Right cardiac atrium (tissue), 5 donors: ENCODE measurements at places on chromosomes 11 and 22. TPM values are rescaled to one million over a fixed set of nuclear protein-coding genes. Genes with fewer than 3 reads are reported as not detected.

Gene CLMP
- 6.6 TPM for polyA plus RNA-seq

Gene SCUBE1
- 0.34 TPM for polyA plus RNA-seq

Gene EFCAB6
- polyA plus RNA-seq: 0.70 TPM

Gene TEX12
- 0.20 TPM for polyA plus RNA-seq

Gene CDC42BPG
- 0.36 TPM for polyA plus RNA-seq

Gene CFAP68
- 51.5 TPM for polyA plus RNA-seq

Gene SPTY2D1
- 4.3 TPM for polyA plus RNA-seq

Gene FAM76B
- polyA plus RNA-seq: 6.6 TPM

Gene MMP7
- polyA plus RNA-seq: not detected

Gene OR5B21
- not detected for polyA plus RNA-seq

Gene CCDC87
- polyA plus RNA-seq: 0.43 TPM

Gene PGA4
- polyA plus RNA-seq: 4.1 TPM

Gene TRPM5
- polyA plus RNA-seq: 0.02 TPM

Gene DENND6B
- polyA plus RNA-seq: 2.4 TPM

Gene MPZL2
- 6.4 TPM for polyA plus RNA-seq

Gene CPT1A
- 22.4 TPM for polyA plus RNA-seq

Gene GGT1
- 3.7 TPM for polyA plus RNA-seq

Gene OR5A1
- not detected for polyA plus RNA-seq

Gene MRTFA
- polyA plus RNA-seq: 22.2 TPM

Gene DGCR6
- polyA plus RNA-seq: 3.6 TPM

Gene CRYAB
- polyA plus RNA-seq: 9,689 TPM

Gene PITPNM1
- 13.7 TPM for polyA plus RNA-seq

Gene BTBD18
- 0.02 TPM for polyA plus RNA-seq

Gene IRAG1
- 5.3 TPM for polyA plus RNA-seq

Gene C22orf23
- 0.54 TPM for polyA plus RNA-seq

Gene TMEM191B
- 0.27 TPM for polyA plus RNA-seq

Gene E2F8
- polyA plus RNA-seq: 2.9 TPM

Gene PANX2
- 0.68 TPM for polyA plus RNA-seq

Gene YAP1
- 32.0 TPM for polyA plus RNA-seq

Gene FAM227A
- 0.23 TPM for polyA plus RNA-seq

Gene CCDC73
- polyA plus RNA-seq: not detected

Gene POU2AF3
- 0.61 TPM for polyA plus RNA-seq

Gene SCN2B
- polyA plus RNA-seq: 4.1 TPM

Gene OR52N2
- polyA plus RNA-seq: not detected

Gene OR4C5
- not detected for polyA plus RNA-seq

Gene OR52N1
- not detected for polyA plus RNA-seq

Gene GTSE1
- polyA plus RNA-seq: 0.50 TPM

Gene GLYAT
- polyA plus RNA-seq: 0.57 TPM

Gene MFNG
- 9.6 TPM for polyA plus RNA-seq

Gene RAB1B
- polyA plus RNA-seq: 170 TPM

Gene BIRC3
- polyA plus RNA-seq: 6.2 TPM

Gene OR52B2
- not detected for polyA plus RNA-seq

Gene CCDC89
- 0.52 TPM for polyA plus RNA-seq

Gene CRYBA4
- not detected for polyA plus RNA-seq

Gene OSBP2
- 7.8 TPM for polyA plus RNA-seq

Gene PAX6
- 0.02 TPM for polyA plus RNA-seq

Gene POU2AF1
- not detected for polyA plus RNA-seq

Gene PHOX2A
- 0.18 TPM for polyA plus RNA-seq

Gene KRTAP5-8
- not detected for polyA plus RNA-seq
